ENCODE measurements at places on chromosomes 3 and 15. TPM values are rescaled to one million over a fixed set of nuclear protein-coding genes. Genes with fewer than 3 reads are reported as not detected.

DNA sequence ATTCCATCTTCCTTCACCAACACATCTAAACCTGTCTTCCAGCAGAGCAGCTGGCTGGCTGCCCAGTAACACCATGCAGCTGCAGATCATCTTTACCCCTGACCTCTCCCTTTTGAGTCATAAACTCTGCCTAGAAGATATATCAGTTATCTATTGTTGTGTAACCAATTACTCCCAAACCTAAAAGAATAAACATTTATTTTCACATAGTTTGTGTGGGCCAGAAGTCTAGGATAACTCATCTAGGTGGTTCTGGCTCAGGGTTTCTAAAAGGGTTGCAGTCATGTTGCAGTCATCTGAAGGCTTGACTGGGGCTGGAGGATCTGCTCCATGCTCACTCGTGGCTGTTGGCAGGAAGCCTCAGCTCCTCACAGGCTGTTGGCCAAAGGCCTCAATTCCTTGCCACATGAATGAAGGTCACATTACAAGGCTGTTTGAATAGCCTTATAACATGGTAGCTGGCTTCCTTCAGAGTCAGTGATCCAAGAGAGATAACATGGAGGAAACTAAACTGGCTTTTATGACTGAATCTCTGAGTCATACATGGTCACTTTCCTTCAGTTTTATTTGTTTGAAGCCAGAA lies 92.8 kb downstream of the GOLIM4 start:
- no peak for DNase-seq

The EXD1 gene
- polyA plus RNA-seq = not detected

DNA sequence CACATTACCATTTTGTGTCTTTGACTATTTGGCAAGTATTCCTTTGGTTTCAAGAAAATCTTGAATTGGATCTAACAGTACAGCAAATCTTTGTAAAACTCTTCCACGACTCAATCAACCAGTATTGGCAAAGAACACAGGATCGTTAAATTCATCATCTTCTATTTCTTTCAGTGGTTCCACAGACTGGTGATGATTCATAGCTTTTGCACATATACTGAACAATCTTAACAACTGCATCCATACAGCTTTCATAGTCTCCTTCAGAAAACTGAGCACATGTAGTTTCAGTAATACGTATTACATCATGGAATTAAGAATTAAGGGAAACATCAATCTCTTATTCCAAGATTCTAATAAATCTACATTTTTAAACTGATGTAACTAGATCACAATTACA lies 91.6 kb upstream of the LIPC start:
- no peak for DNase-seq

The CLRN1 gene
- polyA plus RNA-seq = not detected

DNA sequence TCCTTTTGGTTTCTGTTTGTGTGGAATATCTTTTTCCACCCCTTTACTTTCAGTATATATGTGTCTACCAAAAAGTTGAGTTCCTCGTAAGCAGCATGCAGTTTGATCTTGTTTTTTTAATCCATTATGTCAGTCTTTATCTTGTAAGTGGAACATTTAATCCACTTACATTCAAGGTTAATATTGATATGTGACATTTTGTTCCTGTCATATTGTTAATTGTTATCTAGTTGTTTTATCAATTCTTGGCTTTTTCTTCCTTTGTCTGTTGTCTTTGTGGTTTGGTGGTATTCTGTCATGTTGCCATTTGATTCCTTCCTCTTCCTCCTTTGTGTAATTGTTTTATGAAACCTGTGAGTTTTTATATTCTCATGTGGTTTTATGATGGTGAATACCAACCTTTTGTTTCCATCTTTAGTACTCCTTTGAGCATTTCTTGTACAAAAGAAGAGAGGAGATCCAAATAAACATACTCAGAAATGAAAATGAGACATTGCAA lies 43.4 kb upstream of the XCR1 start:
- no peak for DNase-seq

- no peak for DNase-seq
Observed at GRCh38 chr3:48569400-48569799, 5.8 kb upstream of the UCN2 start.

The ANKRD63 gene
- polyA plus RNA-seq = not detected

DNA sequence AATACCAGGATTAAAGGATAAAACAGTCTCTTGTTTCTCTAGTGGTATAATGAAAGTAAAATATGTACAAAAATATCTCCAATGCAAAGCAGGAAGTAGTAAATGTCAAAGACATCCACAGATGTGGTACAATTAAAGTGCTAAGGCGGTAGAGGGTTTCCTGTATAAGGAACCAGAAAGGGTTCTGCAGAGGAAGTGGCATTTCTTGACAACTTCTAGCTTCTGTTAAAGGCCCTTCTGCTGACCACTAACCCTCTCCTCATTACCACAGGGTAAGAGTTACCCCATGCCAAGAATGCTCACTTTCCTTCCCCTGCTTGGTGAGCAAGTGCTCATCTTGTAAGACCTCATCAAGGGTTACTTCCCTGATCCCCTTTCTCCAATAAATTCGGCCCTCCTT lies 883.6 kb upstream of the NR2F2 start:
- no peak for DNase-seq

All from ovary (tissue), 10 donors.